ENCODE measurements at places on chromosomes 7 and 10.

DNA sequence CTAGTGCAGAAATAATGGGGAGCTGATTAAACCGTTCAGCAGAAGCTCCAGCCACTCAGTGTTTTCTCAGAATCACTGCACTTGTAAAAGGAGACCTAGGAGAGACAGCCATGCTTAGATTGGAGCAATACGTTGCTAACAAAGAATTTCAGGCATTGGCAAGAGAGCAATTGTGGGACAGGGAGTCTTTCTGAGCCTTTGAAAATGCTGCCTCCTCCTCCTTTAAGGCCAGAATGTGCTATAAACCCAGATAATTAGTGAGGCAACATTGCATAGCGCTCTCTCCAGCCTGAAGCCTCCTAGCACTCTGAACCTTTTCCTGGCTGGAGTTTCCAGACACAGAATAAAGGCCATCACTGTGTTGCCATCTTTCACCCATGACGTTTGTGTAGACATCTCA is 18.5 kb upstream of the PTPRN2 start:
- no peak for DNase-seq

DNA sequence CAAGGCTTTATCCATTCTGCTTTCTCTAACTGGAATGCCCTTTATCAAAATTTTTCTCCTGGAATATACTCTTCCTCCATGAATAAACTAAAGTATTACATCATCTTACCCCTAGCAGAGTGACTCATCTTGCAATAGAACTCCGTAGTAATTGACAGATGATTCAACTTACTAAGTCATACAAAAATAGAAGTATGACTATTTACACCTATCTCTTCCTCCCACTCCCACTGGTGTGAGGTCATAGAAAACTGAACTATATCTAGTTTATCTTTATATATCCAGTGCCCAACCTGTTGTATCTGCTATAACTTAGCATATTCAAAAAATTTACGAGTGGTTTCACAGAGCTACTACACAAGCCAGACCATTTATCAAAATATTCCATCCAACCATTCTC is 26.1 kb downstream of the ABCB1 start:
- DNase-seq: no peak

DNA sequence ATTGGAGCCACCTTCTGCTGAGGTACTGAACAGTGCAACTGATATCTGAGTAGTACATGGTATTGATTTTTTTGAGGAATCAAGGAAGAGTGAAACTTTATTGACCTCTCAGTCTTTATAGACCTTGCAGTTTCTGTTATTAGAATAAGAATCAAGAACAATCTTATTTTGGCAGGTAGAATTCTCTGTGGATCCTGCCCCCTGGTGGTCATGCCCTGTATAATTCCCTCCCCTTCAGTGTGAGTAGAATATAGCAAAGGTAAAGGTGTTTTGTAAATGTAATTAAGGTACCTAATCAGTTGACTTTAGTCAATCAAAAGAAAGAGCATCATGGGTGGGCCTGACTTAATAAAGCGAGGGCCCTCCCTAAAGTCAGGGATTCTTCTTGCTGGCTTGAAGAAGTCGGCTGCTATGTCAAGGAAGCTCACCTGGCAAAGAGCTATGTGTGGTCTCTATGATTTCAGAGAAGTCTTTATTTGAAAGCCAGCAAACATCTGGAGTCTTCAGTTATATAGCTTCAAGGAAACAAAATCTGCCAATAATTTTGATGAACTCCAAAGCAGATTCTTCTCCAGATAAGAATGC is 142.8 kb downstream of the LSM5 start:
- DNase-seq: no peak

GRCh38 chr7:82443547-82444219 is at the start of gene CACNA2D1:
CACNA2D1 (minus strand) TSS chr7:82443777.
- DNase-seq: no peak

GRCh38 chr7:3987426-3987927 is 686.4 kb downstream of the SDK1 start:
- DNase-seq: no peak

DNA sequence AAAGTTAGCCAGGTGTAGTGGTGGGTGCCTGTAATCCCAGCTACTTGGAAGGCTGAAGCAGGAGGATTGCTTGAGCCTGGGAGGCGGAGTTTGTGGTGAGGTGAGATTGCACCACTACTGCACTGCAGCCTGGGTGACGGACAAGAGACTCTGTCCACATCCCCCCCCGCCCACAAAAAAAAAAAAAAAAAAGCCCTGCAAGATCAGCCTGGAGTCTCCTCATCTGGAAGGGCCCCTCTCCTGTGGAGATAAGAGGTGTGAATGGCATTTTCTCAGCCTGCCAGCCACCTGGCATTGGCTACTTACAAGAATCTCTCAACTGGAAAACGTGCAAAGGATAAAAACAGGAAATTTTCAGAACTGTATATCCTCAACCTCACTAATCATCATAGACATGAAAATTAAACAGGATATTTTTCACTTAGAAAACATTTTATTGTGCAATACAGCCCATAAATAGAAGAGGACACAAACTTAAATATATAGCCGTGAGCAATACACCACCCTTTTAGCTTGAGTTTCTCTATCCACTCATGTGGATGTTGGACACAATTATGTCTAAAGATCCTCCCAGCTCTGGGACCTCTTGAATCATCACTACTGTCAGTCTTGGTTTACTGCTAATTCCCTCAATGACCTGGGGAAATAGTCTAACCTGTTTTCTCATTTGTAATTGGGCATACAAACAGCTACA is 11.3 kb upstream of the TSPAN15 start:
- DNase-seq: no peak

DNA sequence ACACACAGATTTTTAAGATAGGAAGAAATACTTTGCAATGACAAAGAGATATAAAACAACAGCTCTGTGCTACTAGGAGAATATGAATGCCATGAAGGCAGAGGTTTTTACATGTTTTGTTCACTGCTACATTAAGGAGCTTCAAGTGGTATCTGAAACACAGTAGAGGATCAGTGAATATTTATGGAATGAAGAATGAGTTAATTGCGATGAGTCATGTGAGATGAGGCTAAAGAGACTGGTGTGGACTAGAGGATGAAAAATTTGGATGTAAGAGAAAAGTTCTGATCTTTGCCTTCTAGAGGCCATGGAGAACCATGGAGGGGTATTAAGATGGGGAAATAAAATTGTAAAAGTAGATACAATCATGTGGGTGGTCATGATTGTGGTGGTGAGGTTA is 434.2 kb downstream of the PHTF2 start:
- DNase-seq: no peak

DNA sequence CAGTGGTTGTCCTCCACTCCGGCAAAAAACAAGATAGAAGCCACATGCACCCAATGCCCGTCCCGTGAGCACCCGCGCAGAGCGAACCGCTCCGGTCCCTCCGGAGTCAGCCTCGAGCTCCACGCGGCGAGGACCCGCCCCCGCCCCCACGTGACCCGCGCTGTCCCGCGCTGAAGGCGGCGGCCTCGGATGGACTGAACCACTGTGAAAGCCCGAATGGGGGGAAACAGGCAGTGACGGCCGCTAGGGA is 766 bp upstream of the EIF3B start:
- peak; percentile 87 for DNase-seq

GRCh38 chr10:95268438-95268837 is 22.4 kb downstream of the PDLIM1 start:
- DNase-seq: no peak

DNA sequence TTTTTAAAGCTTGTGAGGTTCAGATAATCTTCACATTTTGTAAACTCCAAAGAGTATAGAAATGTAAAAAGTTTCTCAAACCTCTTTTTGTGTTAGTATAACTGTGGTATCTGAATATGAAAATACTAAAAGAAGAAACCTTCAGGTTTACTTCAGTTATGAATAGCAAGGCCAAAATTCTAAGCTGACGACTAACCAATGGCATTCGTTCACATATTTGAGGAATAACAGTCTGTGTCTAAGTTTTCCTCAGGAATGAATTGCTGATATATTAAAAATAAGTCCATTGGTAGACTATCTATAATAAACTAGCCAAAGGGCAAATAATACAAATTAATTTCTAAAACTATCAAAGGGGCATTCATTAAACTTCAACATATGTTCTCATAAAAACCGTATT is 206.0 kb downstream of the CXCL12 start:
- DNase-seq: no peak

DNA sequence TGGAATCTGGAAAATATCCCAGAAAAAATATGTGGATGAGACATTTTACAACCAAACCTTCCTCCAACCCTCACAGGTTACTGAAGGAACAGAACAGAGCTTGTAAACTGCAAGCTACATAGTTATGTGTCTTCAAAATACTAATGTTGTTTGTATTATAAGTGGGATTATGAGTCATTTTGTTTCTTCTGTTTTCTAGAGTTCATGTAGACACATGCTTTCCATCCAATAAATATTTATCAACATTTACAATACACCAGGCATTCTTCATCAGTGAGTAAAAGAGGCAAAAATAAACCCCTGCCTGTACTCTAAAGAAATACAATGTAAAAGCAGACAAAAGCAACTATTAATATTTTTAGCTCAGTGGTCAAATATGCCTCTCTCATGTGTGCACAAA is 38.0 kb upstream of the TES start:
- no peak for DNase-seq

GRCh38 chr10:119461923-119462322 is 80.6 kb downstream of the RGS10 start:
- no peak for DNase-seq

DNA sequence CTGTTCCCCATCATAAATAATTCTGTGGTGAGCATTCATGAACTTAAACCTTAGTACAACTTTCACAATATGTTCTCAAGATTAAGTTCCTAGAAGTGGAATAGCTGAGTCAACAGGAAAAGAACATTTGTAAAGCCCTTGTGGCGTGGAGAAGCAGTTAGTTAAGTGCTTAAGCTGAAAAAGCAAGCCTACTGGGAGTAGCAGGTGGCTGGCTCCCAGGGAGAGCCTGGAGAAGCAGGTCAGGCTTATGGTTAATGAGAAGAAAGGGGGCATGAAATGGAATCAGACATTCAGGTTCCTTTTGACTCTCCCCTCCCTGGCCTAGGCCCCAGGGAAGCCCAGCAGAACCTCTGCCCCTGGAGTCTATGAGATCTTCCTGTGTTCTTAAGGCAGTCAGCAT is 35.3 kb downstream of the VSTM4 start:
- DNase-seq: no peak

- no peak for DNase-seq
These were observed 19.0 kb downstream of the RPA3 start for GRCh38 chr7:7699380-7699779.

DNA sequence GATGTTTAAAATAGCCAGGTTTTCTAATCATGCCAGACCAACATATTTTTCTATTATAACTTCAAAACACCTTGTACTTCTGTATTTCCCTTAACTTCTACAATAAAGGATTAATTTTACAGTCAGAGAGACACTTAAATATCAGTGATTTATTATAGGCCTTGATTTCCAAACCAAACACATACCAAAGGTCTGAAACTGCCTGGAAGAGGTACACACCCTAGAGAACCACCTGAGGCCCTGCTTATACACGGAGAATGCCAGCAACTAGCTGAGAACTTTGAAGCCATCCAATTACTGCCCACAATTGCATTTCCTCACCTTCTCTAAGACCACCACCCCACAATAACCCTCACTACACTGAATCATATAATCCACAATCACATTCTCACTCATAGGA is 4.9 kb downstream of the CCDC6 start:
- no peak for DNase-seq

DNA sequence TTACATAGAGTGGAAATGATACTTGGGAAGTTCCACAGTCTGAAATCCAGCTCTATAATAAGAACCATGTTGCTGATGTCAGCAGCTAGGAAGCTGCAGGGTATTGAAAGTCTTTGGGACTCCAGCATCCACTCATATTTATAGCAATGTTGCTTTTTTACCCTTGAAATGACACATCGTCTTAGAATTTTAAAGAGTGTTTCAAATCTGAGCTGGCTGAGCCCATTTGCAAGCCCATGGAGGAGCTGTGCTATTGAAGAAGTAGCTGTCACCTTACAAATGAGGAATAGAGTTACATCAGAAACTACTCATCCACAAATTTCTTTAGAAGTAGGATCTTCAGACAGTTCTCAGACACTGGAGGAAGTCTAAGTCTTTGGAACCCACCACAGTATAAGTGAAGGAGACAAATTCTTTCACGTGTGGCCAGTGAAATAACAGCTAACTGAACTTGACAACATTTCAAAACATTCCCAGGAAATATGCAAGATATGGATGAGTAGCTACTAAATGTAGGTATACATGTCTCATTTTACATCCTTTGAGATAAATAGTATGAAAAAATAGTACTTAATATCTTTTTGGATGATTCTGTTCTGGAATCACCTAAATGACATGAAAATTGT is 203.6 kb downstream of the ZNF365 start:
- DNase-seq: no peak

DNA sequence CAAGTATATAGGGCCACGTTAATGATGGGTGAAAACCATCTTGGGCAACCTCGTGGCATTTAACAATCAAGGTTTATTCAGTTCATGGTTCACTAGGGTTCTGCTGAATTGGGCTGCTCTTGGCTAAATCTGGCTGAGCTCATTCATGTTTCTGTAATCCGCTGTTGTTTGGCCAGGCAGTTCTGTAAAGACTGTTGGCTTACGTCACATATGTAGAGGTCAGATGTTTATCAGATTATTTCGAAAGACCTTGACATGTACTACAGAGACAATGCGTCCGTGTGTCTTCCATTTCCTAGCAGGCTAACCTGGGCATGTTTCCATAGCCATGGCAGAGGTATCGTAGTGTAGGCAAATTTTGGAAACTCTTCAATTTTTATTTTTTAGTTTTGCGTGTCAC is 190.0 kb upstream of the ZWINT start:
- DNase-seq: no peak

- DNase-seq: no peak
These were observed 383.4 kb downstream of the GATA3 start for GRCh38 chr10:8437896-8438295.

GRCh38 chr10:114956466-114956865 is 18.5 kb downstream of the TRUB1 start:
- no peak for DNase-seq

- DNase-seq: no peak
These were observed 179.9 kb upstream of the MBL2 start for GRCh38 chr10:52952391-52953055.

- no peak for DNase-seq
These were observed 415.6 kb upstream of the NPVF start for GRCh38 chr7:25643770-25644394.

- no peak for DNase-seq
These were observed 852.9 kb downstream of the SORCS1 start for GRCh38 chr10:106311590-106311989.

DNA sequence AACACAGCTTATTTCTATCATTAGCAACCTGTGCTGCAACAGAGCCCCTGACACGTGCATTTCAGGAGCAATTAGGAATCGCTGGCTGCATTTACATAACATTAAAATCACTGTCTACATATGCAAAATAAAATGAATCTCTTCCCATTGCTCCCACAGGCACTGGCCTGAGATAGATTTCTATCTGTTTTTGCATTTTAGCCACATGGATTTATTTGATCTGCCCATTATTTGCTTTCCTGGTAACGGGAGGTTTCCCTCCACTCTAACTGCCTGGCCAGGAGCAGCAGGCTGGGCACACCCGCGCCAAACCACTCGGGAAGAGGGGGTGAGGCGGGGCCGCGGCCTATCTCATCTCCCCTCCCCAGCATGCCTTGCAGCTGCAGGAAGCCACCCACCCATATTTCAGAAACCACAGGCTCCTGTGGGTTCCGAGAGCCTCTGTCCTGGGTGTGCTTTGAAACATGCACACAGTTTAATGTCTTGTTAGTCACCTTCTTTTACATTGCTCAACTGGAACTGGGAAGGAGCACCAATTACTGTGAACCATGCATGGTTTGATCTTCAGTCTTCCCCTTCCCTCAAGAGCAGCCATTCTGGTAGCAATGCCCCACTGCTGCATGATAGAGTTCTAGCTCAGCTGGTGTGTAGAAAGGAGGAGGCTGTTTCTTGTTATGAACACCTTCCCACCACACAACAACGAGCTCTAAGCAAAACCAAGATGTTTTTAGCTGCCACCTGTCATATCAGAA is 37.7 kb upstream of the IKZF1 start:
- DNase-seq: peak; percentile 62

All from activated T-cell treated with anti-CD3 and anti-CD28 coated beads for 4 hours (primary cell).